ENCODE measurements at places on chromosomes 4 and X.

- no peak for DNase-seq
These were observed 31.2 kb downstream of the CCNI start for GRCh38 chr4:77044461-77045150.

DNA sequence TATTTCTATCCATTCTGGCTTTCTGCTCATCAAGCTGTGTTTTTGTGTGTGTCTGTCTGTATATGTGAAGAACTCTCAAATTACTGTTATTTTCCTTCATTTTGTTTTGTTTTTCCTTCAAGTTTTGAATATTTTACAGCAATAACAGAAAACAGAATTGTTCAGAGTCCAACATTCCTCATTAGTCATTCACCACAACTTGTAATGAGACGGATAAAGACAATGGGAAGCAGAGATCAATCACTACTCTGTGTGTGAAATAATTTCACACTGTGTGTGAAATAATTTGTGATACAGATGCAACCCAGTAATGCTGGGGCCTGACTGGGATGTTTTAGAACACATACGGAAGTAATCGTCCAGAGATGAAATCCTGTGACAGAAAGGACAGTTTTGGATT lies 55.2 kb downstream of the HPGD start:
- no peak for DNase-seq

DNA sequence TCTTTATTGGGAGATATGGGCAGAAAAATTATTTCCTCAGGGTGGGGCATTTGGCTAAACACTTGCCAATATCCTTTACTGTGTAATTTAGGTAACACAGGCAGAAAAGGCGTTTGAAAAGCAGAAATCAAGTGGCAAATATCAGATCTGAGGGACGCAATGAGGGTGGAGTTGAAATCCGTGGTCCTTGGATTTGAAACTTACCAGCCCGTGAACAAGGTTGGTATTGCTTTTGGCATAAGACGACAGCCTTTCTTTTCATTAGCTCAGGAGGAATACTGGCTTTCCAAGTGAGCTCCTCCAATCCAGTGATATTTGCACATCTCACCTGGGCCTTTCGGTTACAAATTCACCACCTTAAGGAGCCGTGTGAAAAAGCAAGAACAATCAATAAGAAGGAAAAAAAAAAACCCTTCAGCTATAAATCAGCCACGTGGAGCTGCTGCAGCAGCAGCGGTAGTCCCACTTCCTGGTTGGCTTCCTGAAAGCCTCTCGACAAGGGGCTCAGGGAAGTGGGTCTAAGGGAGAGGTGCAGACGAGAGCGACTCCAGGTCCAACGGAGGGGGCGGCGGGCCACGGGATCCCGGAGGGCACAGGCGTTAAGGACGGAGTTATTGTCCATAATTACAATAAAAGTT lies 734 bp upstream of the GALNT7 start:
- no peak for DNase-seq

DNA sequence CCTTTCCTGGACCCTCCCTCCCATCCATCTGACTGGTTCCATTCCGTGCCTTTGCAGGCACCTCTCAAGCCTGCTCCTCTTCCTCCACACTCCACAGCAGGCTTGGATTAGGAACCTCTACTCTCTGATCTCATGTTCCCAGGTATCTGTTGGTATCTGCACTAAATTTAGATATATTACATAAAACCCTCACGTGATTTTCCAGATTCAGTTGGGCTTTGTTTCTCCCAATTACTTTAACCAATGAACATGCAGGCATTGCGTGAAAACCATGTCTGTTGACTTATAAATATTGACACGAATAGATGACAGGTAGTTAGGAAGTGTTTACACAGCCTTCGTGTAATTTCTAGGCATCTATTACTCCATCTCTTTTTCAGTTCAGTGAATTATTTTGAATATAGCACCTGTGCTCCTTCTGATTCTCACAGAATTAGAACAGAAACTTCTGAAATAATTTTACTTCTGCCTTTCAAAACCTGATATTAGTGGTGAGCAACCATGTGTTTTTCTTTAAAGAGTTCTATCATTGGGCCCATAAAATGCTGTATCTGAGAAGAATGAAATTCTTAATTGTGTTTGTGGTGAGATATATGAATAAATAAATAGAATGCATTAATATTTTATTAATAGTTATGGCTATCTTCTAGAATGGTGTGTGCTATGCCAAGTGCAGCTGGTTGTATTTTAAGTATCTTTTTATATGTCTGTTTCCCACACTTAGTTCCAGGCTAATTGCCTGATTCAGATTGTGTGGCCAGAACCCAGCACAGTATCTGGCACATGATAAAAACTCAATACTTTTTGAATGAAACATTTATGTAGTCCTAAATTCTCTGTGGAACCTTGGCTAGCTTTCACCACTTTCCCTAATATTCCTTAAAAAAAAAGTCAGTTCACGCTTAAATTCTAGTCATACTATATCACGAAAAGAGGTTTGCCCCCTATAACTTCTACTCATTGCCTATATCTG lies 304.8 kb downstream of the QDPR start:
- no peak for DNase-seq

- no peak for DNase-seq
These were observed 25.8 kb upstream of the SOD3 start for GRCh38 chr4:24769571-24769970.
